ENCODE measurements at places on chromosomes 3 and 15. TPM values are rescaled to one million over a fixed set of nuclear protein-coding genes. Genes with fewer than 3 reads are reported as not detected.

DNA sequence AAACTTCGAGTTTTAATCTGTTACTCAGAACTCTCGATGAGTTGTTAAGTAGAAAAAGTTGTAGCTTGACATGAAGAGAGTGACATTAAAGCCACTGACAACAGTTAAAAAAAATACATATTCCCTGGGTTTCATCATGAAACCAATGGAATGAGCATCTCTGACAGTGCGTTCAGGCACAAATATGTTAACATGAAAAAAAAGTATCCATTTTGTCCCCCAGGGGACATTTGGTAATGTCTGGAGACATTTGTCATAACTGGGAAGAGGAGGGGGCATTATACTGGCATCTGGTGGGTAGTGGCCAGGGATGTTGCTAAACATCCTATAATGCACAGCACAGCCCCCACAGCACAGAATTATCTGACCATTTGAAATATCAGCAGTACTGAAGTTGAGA is 14.8 kb upstream of the FOXP1 start:
- no peak for DNase-seq

DNA sequence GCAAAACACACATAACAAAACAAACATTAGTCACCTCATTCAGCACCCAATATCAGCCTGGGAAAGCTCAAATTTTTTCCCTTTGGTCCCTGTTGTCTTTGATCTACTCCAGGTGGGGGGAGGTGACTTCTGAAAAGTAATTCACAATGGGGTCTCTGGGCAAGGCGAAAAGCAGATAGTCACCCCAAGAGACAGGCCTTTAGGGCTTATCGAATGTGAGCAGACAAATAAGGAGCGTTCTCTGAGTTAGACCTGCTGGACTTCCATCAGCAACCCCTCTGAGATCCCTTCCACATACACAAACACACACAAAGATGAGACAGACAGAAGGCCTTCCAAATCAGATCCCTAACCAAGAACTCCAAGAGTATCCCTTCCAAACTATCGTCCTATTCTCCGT is 171.0 kb upstream of the SMAD3 start:
- no peak for DNase-seq

DNA sequence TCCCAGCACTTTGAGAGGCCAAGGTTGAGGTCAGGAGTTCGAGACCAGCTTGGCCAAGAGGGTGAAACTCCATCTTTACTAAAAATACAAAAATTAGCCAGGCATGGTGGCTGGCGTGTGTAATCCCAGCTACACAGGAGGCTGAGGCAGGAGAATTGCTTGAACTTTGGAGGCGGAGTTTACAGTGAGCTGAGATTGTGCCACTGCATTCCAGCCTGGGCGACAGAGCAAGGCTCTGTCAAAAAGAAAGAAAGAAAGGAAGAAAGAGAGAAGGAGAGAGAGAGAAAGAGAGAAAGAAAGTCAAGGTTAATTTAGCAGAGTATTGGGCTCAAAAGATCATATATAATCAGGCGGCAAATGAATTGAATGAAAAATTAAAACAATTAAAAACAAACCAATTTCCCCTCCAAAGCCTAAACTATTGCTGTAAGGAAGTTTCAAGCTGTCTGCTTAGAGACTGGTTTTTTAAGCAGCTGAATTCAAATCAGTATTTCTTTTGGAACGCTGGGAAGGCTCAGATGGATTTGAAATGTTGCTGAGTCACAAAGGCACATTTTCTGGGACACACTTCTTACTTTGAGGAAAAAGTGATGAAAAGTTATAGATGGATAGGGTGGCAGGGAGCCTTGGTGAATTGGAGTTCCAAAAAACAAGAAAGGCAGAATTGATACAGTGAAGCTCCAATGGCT is 81.3 kb upstream of the BHLHE40 start:
- peak; percentile 24 for DNase-seq

- no peak for DNase-seq
Observed at GRCh38 chr15:33324609-33325008, 13.8 kb downstream of the RYR3 start.

DNA sequence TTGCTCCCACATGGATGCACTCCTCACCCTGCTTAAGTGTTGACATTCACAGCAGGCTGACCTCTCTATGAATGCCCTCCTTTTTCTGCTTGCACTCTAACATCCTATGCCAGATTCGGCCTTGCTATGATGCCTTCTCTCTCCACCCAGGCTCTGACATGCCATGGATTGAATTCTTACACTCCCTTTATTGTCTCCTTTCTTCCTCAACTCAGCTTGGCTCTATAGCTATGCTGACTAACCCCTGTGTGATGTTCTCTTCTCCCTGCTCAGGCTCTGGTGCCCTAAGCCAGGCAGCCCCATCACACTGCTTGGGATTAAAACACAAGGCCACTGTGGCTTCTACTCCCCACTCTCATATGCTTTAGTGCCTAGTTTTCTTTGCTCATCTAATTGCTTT is 563.7 kb downstream of the NSUN3 start:
- no peak for DNase-seq

GRCh38 chr3:32453346-32453745 is 49.3 kb downstream of the CMTM6 start:
- DNase-seq = peak; percentile 48

DNA sequence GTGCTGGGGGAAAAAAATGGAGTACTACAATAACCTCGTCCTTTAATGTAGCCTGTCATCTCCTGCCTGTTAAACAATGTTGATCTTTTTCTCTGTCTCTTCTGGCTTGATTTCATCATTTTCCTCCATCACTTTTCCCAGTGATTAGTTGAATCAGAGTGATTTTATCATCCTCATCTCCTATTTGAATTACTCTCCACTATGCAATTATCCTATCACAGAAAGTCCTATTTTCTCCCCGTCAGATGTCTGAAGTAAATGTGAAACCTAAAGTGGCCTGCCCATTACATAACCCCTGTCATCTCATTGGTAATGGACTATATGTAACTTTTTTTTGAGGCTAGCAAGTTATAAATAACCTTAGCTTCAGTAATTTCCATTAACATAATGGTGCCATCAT is 201.8 kb downstream of the CACNA2D3 start:
- no peak for DNase-seq

DNA sequence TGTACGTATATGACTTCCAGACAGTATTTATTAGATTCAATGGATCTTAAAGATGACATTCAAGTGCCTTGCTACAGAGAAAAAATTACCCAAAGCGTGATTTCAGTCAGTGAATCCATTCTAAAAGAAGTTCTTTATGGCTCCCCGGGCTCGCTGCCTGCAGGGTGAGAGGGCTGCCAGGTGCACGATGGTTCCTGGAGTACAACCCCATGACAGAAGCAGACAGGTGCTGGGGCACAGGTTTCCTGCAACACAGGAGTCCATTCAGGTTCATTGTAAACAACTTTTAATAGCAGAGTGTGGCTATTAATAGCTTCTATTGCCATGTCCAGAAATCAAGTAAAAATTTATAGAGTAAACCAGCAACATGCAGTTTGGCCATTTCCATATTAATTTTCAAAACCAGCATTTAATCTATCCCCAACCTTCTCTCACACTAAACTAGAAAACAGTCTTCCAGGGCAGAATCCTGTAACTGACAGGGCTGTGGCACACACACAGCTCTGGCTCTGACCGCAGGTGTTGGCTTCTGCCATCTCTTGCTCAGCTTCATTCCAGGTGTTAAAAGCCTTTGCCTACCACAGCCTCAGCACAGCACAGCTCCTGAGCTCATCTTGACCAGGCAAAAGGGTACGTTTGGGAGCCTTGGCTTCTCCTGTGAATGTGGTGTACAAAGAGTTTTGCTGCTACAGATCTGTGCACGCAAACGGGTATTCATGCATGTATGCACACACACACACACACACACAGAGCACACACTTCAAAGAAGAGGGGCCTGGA is 185.9 kb downstream of the MEX3B start:
- DNase-seq = peak; percentile 11

DNA sequence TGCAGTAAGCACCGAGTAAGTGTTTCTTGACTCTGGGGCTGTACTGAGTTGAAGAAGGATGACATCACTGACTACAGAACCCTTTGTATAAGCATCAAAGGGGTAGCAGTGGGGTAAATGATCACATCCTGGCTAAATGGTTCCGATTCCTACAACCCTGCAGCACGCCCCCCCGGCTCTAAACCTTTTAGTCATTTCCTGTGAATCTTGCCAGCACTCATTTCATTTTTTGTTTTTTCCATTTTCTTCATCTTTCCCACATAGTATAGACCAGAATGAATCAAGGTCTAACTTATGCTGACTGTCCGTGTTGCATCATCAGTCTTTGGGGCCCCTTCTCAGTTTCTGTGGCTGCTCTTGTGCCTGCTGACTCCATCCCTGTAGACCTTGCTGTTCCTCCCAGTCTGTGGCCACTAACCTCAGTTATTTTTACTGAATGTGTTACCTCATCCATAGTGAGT is 383.1 kb upstream of the TPRG1 start:
- DNase-seq = peak; percentile 45

GRCh38 chr3:5026046-5026362 is 46.8 kb downstream of the BHLHE40 start:
- no peak for DNase-seq

GRCh38 chr15:47332481-47332880 is 384.8 kb upstream of the SEMA6D start:
- DNase-seq = no peak

DNA sequence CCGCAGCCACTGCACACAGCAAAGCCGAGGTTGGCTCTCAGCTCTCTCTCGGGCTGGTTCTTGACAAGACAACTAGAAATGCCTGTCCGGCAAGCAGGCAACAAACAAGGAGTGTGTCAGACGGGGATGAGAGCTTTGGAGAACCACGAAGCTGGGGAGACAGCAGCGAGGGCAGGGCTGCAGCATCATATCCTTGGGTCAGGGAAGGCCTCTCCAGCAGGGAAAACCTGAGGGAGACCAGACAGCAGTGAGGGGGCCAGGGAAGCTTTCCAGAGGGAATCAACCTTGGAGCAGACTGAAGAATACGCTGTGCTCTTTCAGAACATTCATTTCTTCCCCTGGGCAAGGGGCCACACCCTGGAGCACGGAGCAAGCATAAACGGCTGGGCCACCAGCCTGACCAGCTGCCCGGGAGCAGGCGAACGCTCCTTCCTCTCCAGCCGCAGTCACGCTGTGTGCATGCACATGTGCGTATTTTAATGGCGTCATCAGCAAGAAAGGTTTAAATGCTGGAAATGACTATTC is 58.7 kb downstream of the CHSY1 start:
- no peak for DNase-seq

- no peak for DNase-seq
Observed at GRCh38 chr15:71659730-71660067, 150.7 kb upstream of the NR2E3 start.

- DNase-seq = no peak
Observed at GRCh38 chr3:48672522-48672921, 9.8 kb upstream of the CELSR3 start.

- DNase-seq = peak; percentile 51
Observed at GRCh38 chr15:64833690-64834089, 8.0 kb upstream of the PLEKHO2 start.

DNA sequence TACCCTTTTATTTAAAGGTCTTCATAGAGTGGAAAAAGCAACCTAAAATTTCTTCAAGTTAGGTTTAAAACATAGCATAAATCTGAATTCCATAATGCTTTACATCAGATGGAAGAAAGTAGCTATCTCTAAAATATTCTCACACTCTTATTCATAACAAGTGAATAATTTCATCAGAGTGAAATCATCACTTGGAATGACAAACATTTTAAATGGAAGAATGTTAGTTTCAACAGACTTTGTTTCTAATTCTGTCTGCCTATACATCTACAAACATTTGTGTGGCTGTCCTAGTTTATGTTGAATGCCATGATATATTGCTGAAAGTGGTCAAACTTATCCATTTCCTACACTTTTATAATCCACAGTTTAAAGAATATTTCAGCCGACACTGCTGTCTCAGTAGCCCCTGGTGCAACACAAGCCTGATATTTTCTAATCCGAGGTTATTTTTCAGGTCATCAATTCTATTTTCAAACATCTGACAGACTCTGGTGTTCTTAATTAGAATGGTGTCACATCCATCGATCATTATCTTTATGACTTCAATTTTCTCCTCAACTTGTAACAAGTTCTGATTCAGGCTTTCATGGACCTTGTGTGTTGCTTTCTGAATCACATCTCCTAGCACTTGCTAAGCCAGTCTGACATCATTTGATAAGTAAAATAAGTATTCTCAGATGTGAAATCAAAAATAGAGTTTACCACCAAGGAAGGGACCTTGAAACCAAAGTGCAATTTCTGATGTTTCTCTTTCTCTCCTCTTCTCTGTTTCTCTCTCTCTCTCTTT is 17.1 kb upstream of the CNTN3 start:
- no peak for DNase-seq

DNA sequence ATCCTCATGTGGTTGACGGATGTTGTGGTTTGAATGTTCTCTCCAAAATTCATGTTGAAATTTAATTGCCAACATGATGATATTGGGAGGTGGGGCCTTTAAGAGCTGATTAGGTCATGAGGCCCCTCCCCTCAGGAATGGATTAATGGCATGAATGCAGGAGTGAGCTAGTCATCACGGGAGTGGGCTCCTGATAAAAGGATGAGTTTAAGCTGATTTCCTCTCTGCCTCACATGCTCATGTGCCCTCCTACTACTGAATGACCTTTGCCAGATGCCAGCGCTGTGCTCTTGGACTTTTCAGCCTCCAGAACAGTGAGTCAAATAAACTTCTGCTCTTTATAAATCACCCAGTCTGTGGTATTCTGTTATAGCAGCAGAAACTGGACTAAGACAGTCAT is 111.2 kb downstream of the MYO5A start:
- no peak for DNase-seq

DNA sequence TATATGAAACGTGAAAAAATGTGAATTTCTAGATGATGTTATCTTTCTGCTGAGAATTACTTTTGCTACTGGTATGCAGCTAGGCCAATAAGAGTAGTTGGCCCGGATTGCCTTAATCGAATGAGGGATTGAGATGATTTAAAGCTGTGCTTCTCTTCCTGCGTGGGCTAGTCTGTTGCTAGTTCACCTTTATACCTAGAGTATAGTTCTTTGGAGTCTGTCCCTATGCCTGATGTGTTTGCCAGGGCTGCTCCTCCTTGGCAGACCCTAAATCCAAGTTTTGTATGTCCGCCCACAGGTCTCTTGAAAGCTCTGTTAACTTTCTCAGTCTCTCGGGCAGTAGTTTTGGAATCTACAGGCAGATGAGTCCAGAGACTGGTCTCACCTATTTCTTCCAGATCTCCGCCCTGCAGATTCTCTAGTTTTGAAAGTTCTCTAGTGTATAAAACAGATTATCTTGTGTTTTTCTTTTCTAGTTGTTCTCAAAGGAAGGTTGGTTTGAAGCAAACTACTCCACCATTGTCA is 64.9 kb downstream of the MEF2A start:
- no peak for DNase-seq

The ALDH1L1 gene
- not detected for total RNA-seq

The CPNE9 gene
- not detected for total RNA-seq

The CCDC50 gene
- 67.0 TPM for total RNA-seq

The CYP8B1 gene
- not detected for total RNA-seq

The MME gene
- total RNA-seq = 149 TPM

The SKOR1 gene
- total RNA-seq = 0.05 TPM

The TMEM40 gene
- total RNA-seq = not detected

The HIGD2B gene
- not detected for total RNA-seq

The SLC9C1 gene
- not detected for total RNA-seq

The CCDC9B gene
- 30.1 TPM for total RNA-seq

The CDC25A gene
- 2.5 TPM for total RNA-seq

The ADIPOQ gene
- total RNA-seq = not detected

The PRR20G gene
- not detected for total RNA-seq

The PARP9 gene
- 28.6 TPM for total RNA-seq

Data from myocyte (in vitro differentiated cells).